Cortex of kidney (tissue), 1 donor: ENCODE measurements at places on chromosomes 5 and 9.

DNA sequence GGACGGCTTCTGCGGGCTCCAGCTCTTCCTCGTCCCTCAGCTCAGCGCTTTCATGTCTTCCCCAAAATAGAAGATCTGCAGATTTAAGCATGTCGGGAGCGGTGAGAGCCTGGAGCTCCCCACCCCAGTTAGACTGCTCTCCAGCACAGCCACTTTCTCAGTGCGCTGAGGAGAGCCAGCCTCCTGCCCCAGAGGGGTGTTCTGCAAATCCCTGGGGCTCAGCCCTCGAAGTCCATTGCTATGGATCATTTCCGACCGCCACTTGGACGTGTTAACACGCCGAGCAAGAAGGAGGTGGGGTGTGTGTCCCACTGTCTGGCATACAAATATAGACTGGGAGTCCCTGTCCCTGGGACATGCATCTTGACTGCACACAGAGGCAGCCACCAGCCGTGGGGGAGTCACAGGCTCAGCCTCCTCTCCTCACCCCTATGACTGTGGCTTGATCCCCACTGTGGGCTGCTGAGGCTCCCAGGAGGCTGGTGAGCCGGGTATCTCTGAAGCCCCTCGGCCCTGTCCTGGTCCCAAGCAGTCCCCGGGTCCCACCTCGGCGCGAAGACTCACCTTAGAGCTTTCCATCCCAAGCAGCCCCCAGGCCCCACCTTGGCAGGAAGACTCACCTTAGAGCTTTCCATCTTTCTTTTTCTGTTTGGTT, 30.0 kb upstream of the RNF130 start:
- DNase-seq = no peak

DNA sequence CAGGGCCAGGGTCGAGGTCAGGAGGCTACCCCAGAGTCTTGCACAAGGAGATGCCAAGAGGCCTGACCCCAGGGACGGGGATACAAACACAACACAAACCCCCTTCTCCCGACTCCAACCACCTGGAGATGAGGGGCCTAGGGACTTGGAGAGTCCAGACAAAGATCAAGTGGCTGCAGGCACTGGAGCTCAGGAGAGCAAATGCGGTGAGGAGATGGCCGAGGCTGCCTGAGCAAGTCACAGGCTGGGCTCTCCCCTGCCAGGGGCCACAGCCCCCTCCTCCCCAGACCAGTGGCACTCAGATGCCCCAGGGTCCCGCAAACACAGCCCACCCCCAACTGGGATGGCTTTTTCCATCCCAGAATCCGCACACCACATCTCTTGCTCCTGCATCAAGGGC, 15.8 kb downstream of the SH3GLB2 start:
- DNase-seq = no peak

GRCh38 chr5:72092074-72092473, 15.2 kb upstream of the MAP1B start:
- DNase-seq = no peak

- DNase-seq = no peak
Measured at GRCh38 chr9:134059661-134060395, 8.0 kb downstream of the BRD3 start.
